CD8-positive, alpha-beta memory T cell (primary cell): ENCODE measurements at places on chromosomes 12 and 14. TPM values are rescaled to one million over a fixed set of nuclear protein-coding genes. Genes with fewer than 3 reads are reported as not detected.

GRCh38 chr14:103118018-103118662 is 5.1 kb upstream of the TNFAIP2 start:
- H3K36me3 ChIP-seq = no peaks in the 10 kb centered on the region
- H3K4me3 ChIP-seq = no peak overlapping the region
- no peak for DNase-seq
- H3K27me3 ChIP-seq = peaks cover 4% of the 10 kb centered on the region
- peak overlapping the region; percentile 79 for H3K27ac ChIP-seq

GRCh38 chr12:98939350-98939749 is 294.3 kb downstream of the APAF1 start:
- no peaks in the 10 kb centered on the region for H3K4me1 ChIP-seq
- H3K27ac ChIP-seq = no peak overlapping the region
- H3K4me3 ChIP-seq = no peak overlapping the region
- H3K27me3 ChIP-seq = no peaks in the 10 kb centered on the region
- DNase-seq = no peak

- no peak overlapping the region for H3K27ac ChIP-seq
- peaks cover 65% of the 10 kb centered on the region for H3K36me3 ChIP-seq
- H3K27me3 ChIP-seq = no peaks in the 10 kb centered on the region
Measured at GRCh38 chr14:101891471-101891870, 72.9 kb upstream of the DYNC1H1 start.

DNA sequence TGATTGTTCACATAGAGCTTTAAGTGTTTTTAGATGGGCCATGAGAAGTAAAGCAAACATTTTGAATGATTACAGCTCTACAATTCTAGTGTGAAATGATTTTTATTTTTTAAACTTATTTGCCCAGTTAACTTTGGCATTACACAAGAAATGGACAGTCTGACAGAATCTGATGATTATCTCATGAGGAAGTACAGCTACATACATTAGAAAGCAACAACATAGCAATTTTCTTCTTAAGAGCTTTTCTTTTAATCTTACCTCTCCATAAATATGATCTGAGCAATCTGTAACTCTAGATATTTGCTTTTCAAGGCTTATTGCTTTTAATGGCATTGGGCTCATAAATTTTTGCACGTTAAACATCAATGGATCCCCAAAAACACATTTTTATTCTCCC is 26.5 kb upstream of the PPP1R12A start:
- H3K36me3 ChIP-seq = no peaks in the 10 kb centered on the region
- no peak overlapping the region for H3K27ac ChIP-seq
- H3K4me3 ChIP-seq = no peak overlapping the region
- H3K27me3 ChIP-seq = peaks cover 3% of the 10 kb centered on the region
- no peak for DNase-seq

DNA sequence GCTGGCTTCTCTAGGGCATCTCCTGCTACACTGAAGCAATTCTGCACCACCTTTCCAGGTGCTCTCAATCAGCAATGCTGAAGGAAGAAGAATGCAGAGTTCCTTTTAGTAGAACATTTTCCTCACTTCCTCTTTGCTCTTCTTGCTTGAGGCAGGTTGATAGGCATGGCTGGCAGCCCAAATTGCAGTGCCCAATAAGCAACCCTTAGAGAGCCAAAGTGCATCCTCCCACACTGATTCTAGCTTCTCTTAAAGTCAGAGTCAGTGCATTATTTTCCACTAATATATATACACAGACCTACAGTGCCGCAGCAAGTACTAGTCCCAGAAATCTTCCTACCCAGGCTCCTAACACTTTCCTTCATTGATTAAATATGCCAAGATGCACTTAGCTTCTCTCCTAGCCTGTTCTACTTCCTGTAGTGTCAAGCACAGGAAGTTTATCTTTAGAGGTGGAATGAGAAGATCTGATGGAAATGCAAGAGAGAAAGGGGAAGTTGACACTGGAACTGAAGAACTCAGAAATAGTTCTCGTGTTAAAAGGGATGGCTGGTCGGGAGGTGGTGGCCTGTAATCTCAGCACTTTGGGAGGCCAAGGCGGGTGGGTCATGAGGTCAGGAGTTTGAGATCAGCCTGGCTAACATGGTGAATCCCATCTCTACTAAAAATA is 132.7 kb downstream of the SSPN start:
- no peak overlapping the region for H3K27ac ChIP-seq
- H3K27me3 ChIP-seq = no peaks in the 10 kb centered on the region

- DNase-seq = no peak
- H3K4me3 ChIP-seq = no peak overlapping the region
- no peaks in the 10 kb centered on the region for H3K27me3 ChIP-seq
- peaks cover 15% of the 10 kb centered on the region for H3K4me1 ChIP-seq
- H3K27ac ChIP-seq = no peak overlapping the region
Measured at GRCh38 chr12:11801643-11802042, 152.2 kb downstream of the ETV6 start.

DNA sequence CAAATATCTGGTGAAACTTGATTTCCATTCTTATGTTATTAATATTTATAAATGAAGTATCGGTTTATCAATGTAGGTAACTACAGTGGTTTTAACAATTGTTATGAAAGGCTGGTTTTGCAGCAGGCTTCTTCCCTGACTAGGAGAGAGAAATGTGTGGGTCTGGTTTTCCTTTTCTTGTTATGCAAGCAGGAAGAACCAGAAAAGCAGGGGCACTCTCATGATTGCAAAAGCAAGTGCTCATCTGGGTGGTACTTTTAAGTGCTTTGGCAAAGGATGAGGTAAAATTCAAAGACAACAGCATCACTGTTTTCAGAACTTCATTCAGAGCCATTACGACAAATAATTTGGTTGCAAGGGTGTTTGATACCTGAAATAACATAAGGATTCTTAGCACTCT is 105.6 kb downstream of the PTPRO start:
- H3K27ac ChIP-seq = no peak overlapping the region
- H3K4me3 ChIP-seq = no peak overlapping the region
- no peaks in the 10 kb centered on the region for H3K27me3 ChIP-seq
- no peaks in the 10 kb centered on the region for H3K36me3 ChIP-seq

- no peak for DNase-seq
- H3K4me1 ChIP-seq = no peaks in the 10 kb centered on the region
- H3K27ac ChIP-seq = no peak overlapping the region
- no peak overlapping the region for H3K4me3 ChIP-seq
Measured at GRCh38 chr12:52423035-52423434, 11.1 kb downstream of the KRT75 start.

DNA sequence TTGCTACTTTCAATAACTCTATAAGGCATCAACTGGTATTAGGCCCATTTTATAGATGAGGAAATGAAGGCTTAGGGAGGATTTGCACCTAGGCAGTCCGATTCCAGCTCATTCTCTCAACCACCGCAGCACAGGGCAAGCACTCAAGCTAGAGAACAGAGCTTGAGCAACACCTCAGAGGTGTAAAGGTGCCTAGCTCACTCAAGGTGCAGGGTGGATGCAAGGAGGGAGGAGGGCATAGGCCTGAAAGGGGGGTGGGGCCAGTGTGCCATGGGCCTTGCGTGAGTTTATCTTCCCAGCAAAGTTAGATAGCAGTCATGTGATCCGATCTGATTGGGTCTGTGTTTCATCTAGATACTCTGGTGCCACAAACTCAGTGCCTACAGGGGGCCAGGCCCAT is 10.2 kb upstream of the EMP1 start:
- no peaks in the 10 kb centered on the region for H3K27me3 ChIP-seq
- no peak overlapping the region for H3K4me3 ChIP-seq
- no peaks in the 10 kb centered on the region for H3K36me3 ChIP-seq
- H3K4me1 ChIP-seq = no peaks in the 10 kb centered on the region
- DNase-seq = no peak
- no peak overlapping the region for H3K27ac ChIP-seq

GRCh38 chr12:34393821-34394150 is 371.5 kb downstream of the ALG10 start:
- no peaks in the 10 kb centered on the region for H3K36me3 ChIP-seq
- no peaks in the 10 kb centered on the region for H3K4me1 ChIP-seq
- no peak overlapping the region for H3K27ac ChIP-seq
- no peak overlapping the region for H3K4me3 ChIP-seq
- DNase-seq = no peak

- peaks cover 39% of the 10 kb centered on the region for H3K4me1 ChIP-seq
- no peaks in the 10 kb centered on the region for H3K27me3 ChIP-seq
- no peaks in the 10 kb centered on the region for H3K36me3 ChIP-seq
- H3K27ac ChIP-seq = no peak overlapping the region
- no peak for DNase-seq
Measured at GRCh38 chr12:89348894-89349699, 3.2 kb downstream of the DUSP6 start.

GRCh38 chr12:53219956-53220693 is 11.9 kb downstream of the RARG start:
- H3K4me1 ChIP-seq = peaks cover 69% of the 10 kb centered on the region
- no peaks in the 10 kb centered on the region for H3K36me3 ChIP-seq
- peak overlapping the region; percentile 57 for H3K27ac ChIP-seq
- DNase-seq = peak; percentile 64
- H3K4me3 ChIP-seq = peak overlapping the region; percentile 96

DNA sequence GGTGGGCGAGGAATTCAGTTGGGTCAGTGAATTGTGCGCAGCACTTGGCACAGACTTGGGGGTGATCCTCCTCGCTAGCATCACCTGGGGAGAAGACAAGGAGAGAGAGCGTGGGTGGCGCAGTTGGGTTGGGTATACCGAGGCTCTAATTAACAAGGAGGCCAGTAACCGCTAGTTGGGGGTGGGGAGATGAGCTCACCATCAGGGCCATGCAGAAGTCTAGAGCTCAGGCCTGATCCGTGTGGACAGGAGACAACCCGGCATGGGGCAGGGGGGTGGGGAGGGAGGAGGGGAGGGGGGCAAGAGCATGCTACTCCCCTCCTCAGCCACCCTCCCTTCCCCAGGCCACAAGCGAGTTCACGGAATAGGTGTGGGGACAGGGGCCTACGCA is 580 bp downstream of the SALL2 start:
- peaks cover 11% of the 10 kb centered on the region for H3K4me1 ChIP-seq
- H3K27ac ChIP-seq = no peak overlapping the region
- no peaks in the 10 kb centered on the region for H3K36me3 ChIP-seq
- no peaks in the 10 kb centered on the region for H3K27me3 ChIP-seq
- DNase-seq = no peak

GRCh38 chr14:81384900-81385299 is 15.2 kb downstream of the STON2 start:
- no peak for DNase-seq
- no peak overlapping the region for H3K4me3 ChIP-seq
- H3K27ac ChIP-seq = no peak overlapping the region
- no peaks in the 10 kb centered on the region for H3K36me3 ChIP-seq
- no peaks in the 10 kb centered on the region for H3K4me1 ChIP-seq
- no peaks in the 10 kb centered on the region for H3K27me3 ChIP-seq

GRCh38 chr12:5514016-5514415 is 82.1 kb downstream of the NTF3 start:
- no peak for DNase-seq
- H3K27me3 ChIP-seq = no peaks in the 10 kb centered on the region
- H3K4me3 ChIP-seq = no peak overlapping the region
- H3K4me1 ChIP-seq = no peaks in the 10 kb centered on the region

GRCh38 chr12:108724054-108724889 is 7.0 kb downstream of the CORO1C start:
- H3K4me3 ChIP-seq = no peak overlapping the region
- no peaks in the 10 kb centered on the region for H3K4me1 ChIP-seq
- no peak overlapping the region for H3K27ac ChIP-seq
- H3K27me3 ChIP-seq = no peaks in the 10 kb centered on the region
- H3K36me3 ChIP-seq = no peaks in the 10 kb centered on the region
- DNase-seq = no peak

GRCh38 chr12:53808023-53808705 is 56.4 kb upstream of the CISTR start:
- H3K4me3 ChIP-seq = no peak overlapping the region
- DNase-seq = no peak
- H3K27me3 ChIP-seq = peaks cover 8% of the 10 kb centered on the region
- H3K4me1 ChIP-seq = no peaks in the 10 kb centered on the region
- H3K27ac ChIP-seq = no peak overlapping the region

- H3K27ac ChIP-seq = no peak overlapping the region
- DNase-seq = no peak
- no peaks in the 10 kb centered on the region for H3K27me3 ChIP-seq
- H3K4me1 ChIP-seq = no peaks in the 10 kb centered on the region
- no peak overlapping the region for H3K4me3 ChIP-seq
- H3K36me3 ChIP-seq = no peaks in the 10 kb centered on the region
Measured at GRCh38 chr12:87274594-87275245, 754.5 kb downstream of the C12orf50 start.

Gene PLA2G1B
- not detected for total RNA-seq

Gene C12orf50
- not detected for total RNA-seq

Gene SLC24A4
- total RNA-seq = 0.04 TPM

Gene ALG10
- total RNA-seq = 23.3 TPM

Gene FAM181A
- total RNA-seq = not detected

Gene PLBD1
- total RNA-seq = not detected

Gene RHNO1
- 45.4 TPM for total RNA-seq

Gene RTL1
- not detected for total RNA-seq

Gene KSR2
- total RNA-seq = 0.07 TPM
